ENCODE measurements at places on chromosomes 7 and 10. TPM values are rescaled to one million over a fixed set of nuclear protein-coding genes. Genes with fewer than 3 reads are reported as not detected.

PIK3AP1 gene
- 42.6 TPM for total RNA-seq

EPDR1 gene
- total RNA-seq: 19.1 TPM

- no peak for DNase-seq
Observed at GRCh38 chr10:1440897-1441296, 296.4 kb downstream of the ADARB2 start.

GRCh38 chr7:24757353-24758275 lies at the start of gene GSDME:
Gene GSDME (minus strand): TSS chr7:24757464. CDS start chr7:24749774, 7,690 bp downstream.
- peak; percentile 38 for DNase-seq

CCL24 gene
- not detected for total RNA-seq

DNA sequence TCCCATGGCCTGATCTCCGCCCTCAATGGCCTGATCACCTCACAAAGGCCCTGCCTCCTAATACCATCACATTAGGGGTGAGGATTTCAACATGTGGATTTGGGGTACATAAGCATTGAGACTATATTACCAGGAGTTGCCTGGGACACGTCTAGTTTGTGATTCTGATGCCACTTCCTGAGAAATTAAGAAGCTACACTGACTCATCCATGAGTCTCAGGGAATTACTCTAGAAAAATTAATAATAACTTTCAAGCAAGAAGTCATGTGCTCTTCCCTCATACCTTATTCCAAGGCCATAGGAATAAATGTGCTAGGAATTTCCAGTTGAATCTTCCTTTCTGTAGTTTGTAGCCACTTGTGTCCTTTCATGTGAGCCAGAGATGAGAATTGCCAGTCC lies 519.3 kb upstream of the MKI67 start:
- no peak for DNase-seq

AKR1C8 gene
- total RNA-seq: not detected

DNA sequence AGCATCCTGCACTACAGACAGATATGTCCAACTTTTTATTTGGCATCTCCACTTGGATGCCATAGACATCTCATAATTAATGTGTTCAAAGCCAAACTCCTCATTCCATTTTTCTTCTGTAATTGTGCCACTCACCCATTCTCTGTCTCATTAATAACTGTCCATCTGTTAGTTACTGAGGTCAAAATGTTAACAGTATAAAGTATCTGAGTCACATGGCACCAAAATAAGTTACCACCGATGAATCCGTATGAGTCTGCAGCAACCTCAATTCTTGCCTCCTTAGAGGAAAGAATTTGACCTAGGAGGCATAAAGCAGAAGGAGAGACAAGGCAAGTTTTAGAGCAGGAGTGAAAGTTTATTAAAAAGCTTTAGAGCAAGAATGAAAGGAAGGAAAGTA lies 16.5 kb upstream of the NT5C3A start:
- DNase-seq: no peak

DNA sequence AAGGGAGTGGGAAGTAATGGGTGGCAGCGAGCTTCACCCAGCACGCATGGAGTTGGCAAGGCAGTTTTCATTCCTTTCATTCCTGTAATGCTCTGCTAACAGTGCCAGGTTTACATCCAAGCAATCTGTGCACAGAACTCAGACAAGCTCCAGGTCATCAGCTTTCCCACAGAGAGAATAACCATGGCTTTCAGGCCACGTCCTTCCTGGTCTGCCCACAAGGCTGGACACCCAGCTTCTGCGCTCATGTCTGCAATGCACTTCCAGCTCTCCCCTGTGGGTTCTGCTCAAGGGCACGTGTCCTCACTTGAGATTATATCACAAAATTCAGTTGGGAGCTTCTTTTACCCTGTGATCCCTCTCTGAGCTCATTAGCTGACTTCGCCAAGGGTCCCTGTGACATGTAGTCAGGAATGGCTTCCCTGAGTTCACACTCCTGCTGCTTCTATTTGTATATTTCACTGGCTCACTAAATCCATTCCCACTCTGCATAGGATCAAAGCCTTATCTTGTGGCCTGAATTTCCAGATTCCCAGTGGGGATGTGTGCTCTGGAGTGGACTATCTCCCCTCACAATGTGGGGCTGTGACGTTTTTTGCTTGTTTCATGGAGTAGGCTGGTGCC lies 18.6 kb downstream of the AKR1C2 start:
- no peak for DNase-seq

- DNase-seq: no peak
Observed at GRCh38 chr7:116786791-116787443, 75.5 kb upstream of the CAPZA2 start.

NAT16 gene
- not detected for total RNA-seq

- DNase-seq: no peak
Observed at GRCh38 chr7:84187813-84188510, 6.6 kb downstream of the SEMA3A start.

DNA sequence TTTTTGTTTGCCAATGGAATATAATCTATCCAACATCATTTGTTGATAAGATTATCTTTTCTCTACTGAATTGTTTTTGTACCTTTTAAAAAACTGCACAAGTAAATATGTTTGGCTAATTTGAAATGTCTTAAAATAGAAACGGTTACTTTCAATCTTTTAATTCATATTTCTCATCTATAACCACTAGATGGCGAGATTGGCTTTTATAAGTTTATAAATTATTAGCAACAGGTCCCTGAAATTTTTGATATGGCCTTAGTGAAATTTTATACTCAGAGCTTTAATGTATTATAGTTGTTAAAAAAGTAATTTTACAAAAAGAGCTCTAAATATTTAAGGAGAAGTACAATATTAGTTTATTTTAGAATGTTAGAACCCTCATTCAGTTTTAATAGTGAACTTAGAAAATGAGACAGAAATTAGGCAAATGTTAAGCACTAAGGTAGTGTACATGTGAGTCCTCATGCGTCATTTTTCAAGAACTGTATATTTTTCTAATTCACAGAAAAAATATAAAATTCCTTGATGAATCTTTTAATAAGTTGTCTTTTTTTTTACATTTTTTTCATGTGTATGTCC lies 592.5 kb downstream of the ARL4A start:
- no peak for DNase-seq

GRCh38 chr10:61937631-61938351 lies 36.3 kb downstream of the ARID5B start:
- no peak for DNase-seq

DNA sequence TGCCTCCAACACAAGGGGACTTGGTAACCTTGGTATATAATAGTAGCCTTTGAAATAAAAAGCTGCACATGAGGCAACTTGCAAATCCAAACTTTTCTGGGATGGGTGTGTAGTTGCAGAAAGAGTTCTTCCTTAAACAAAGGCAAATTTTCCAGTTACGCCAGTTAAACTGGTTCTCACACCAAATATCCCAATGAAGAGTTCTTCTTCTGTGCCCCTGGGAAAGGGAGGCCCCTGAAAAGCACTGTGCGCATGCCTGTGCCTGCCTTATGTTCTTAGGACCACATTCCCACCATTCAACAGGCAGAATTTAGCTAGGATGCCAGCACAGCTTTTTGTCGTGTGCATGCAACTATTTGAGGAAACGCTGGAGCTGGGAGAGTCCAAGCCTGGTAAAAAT lies 164.8 kb upstream of the SLC25A13 start:
- no peak for DNase-seq

GRCh38 chr10:70312972-70313371 lies 29.2 kb upstream of the NPFFR1 start:
- no peak for DNase-seq

- no peak for DNase-seq
Observed at GRCh38 chr7:97174303-97174702, 56.8 kb downstream of the SDHAF3 start.

DNA sequence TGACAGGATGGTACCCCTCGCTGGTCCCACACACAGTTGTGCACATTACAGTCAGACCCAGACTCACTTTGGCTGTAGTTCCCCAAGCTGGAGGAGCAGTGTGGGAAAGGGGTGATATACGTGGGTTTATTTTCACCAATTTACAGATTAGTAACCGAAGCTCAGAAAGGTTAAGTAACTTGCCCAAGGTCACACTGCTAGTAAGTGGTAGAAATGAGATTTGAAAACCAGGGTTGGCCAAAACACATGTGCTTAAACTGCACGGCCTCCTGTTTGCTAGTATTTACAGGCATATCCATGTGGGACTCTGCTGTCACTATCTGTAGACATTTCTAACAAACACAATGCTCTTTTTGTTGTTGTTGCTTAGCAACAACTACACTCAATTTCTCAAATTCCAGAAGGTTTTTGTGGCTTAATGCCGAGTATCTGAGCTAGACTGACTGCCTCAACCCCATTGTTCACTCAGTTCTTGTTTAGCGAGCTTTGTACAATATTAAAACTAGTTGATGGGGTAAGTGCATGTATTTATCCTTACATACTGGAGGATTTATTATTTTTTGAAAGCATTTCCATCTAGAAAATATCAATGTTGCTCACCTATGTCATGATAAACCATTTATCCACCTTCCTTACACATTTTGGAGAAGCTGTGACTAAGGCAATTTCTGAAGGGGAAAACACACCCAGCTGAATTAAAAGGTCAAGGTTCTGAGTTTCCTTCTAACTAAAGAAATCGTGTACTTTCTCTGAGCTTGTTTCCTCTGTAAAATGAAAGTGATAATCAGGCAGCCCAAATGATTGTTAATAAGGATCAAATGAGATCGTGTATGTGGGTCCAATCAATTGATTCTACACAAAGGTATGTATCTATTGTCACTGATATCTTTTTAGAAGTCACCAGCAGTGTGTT lies 5.3 kb upstream of the TMEM139 start:
- no peak for DNase-seq

- no peak for DNase-seq
Observed at GRCh38 chr7:46855851-46856250, 726.1 kb downstream of the TNS3 start.

DNA sequence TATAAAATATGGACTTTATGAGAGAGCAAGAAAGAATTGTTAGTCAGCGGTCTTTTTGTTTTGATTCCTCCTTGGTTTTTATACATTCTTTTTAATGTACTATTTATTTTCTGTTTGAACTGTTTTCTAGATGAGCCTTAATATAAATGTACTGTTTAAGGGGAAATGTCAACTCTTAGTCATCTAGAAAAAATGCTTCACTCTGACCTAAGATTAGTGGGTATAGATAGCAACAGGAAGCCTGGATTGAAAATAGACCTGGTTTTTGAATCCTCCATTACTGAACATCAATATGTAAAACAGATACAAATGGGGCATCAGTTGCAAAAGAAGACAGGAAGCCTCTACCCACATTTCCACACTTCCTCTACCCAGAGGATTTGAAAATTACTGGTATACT lies 87.8 kb downstream of the CHRM2 start:
- no peak for DNase-seq

- DNase-seq: peak; percentile 64
Observed at GRCh38 chr10:75211007-75211691, 553 bp downstream of the VDAC2 start.

DNA sequence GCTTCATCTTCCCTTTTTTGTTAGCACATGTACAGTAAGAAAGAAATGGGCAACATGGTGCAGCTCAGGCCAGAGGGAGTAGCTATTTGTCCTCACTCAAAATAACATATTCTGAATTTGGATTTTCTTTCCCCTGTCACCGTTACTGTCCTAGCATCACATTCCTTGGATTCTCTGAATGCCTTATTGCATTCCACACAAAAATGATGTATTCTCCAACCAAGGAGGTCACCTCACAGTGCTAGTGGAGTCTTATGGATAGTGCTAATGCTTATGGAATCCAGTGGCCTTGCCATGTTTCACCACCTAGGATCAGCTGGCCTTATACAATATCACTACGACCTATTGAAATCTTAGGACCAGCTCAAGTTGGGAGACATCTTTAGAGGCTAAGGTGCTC lies 7.2 kb downstream of the PRSS58 start:
- no peak for DNase-seq

OR2A12 gene
- total RNA-seq: not detected

- no peak for DNase-seq
Observed at GRCh38 chr10:91296471-91296870, 76.0 kb downstream of the PCGF5 start.

DNA sequence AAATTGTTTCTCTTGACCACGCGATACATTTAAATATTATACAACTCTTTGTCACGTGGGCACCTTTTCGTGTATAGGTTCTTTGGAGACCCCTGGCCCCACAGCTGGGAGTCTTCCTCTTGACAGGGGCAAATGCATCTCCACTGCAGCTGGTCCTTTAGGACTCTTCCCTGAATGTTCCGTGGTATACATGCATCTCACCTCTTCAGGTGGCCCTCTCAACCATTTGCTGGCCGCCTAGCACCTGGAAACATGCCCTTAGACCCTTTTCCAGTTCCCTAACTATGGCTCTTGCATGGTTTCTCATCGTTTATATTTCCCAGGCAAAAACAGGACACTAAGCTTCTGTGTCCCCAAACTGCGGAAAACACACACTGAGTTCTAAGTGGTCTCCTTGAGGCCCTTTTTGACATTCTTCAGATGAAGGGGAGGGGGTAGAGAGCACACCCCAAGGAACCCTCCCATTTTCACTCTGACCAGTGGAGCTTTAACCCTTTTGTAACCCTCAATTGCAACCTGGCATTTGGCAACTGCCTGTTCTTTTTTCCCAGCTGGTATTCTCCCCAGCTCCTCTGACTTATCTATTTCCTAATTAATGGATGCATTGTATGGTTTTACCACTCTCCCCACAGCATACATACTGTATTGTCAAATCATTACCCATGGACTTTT lies 20.6 kb downstream of the HNRNPA2B1 start:
- no peak for DNase-seq

- no peak for DNase-seq
Observed at GRCh38 chr10:13942035-13942434, 355.3 kb downstream of the PRPF18 start.

- DNase-seq: no peak
Observed at GRCh38 chr7:106015381-106016218, 52.5 kb downstream of the CDHR3 start.

DNA sequence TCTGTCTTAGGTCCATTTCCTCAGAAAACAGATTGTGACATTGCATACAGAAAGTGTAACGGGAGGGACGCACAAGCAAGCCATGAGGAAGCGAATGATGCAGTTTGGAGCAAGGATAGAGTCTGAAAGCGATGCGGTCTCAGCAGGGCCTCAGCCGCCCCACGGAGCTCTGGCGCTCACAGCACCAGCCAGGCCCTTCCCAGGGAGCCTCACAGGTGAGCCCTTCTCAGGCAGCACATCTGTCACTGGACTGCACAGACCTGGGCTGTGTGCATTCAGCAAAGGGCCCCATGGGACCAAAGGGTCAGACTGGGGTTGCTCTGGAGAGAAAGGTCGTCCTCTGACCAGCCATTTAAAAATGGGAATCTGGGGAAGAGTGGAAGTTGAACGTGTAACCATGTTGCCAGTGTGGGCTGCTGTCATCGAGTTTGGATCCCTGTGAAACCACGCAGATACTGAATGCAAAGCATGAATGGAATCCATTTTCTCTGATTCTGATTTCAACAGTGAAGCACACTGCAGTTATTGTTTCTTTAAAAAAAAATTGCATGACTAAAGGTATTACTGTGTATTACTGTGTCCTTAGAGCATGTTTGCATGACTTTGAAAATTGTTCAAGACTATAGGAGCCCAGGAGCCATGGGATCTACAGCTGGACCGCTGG lies 350.0 kb upstream of the AKR1E2 start:
- no peak for DNase-seq

SRRM3 gene
- total RNA-seq: not detected

DNA sequence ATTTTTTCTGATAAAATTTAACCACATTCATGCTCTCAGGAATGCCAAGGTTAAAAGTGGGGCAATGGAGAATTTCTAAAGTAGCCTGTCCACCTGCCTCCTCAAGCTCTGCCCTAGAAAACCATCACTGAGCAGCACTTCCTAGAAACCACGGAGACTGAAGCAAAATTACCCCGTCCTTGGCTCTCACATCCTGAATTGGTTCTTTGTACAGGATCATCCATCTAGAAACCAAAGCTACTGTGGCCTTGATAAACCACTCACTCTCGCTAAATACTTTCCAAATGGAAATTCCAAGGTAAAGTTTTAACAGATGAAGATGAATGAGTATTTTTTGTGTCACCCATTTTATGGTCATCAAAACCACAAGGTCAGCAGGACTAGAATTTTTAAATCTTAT lies 96.6 kb downstream of the AVL9 start:
- DNase-seq: no peak
